ENCODE measurements at places on chromosomes 3 and 15.

DNA sequence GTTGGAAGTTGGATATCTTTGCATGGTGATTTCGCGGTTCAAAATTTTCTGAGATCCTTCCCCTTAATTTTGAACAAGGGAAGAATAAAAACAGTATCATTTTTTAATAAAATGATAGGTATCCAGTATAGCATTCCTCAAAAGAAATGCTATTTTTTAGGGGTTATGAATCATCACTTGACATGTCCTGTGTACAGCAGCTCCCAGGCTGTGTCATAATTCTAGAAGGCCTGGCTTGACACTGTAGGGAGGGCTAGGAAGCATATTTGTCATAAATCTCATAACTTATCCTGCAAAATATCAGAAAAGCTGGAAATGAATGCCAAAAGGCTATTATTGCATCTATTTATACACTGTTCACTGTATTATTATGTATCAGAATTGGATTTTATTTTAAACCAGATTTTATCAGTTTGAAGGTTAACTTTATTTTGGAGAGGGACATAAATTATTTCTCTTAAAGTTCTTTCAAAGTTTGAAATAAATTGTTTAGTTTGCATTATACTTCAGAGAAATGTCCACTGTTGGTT is 539.1 kb upstream of the ROBO2 start:
- no peak for DNase-seq

- DNase-seq, result no peak
These were observed 35.4 kb downstream of the PRTG start for GRCh38 chr15:55707518-55707917.

- DNase-seq, result no peak
These were observed 585 bp downstream of the SLCO3A1 start for GRCh38 chr15:91853948-91854638.

DNA sequence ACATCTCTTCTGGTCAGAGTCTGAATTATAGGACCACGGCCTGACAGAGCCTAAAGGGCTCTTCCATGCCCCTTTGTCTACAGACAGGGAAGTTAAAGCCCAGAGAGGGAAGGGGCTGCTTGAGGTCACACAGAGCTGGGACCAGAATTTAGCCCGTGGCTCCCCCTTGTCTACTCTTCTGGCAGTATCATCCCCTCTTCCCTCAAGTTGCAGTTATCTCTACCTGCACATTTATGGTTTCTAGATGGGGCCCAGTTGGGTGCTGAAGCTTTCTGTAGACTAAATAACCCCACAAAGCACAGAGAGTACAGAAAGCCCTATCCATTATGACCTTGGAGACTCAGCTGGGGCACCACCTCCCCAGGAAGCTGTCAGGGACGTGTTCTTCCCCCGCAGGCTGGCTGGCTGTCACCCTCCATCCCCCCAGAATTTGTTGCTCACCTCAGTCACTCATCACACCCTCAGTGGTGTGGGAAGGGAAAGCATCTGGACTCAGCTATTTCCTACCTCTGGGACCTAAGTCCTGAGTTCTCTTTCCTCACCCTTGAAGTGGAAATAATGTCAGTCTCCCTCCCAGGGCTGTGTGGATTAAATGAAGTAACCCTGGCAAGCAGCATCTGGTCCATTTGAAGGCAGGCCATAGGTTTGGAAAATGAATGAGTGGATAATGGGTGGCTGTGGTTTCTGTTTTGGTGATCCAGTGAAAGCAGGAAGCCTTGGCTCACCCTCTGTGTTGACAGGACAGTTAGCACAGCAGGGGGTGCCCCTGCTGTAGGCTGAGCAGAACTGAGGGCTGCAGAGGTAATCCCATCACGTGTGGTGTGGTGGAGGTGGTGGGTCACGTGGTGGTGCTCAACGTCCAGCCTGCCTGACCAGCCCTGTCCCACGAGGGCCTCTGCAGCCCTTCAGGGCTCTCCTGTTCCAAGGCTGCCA is 16.3 kb downstream of the ACOX2 start:
- DNase-seq, result no peak

DNA sequence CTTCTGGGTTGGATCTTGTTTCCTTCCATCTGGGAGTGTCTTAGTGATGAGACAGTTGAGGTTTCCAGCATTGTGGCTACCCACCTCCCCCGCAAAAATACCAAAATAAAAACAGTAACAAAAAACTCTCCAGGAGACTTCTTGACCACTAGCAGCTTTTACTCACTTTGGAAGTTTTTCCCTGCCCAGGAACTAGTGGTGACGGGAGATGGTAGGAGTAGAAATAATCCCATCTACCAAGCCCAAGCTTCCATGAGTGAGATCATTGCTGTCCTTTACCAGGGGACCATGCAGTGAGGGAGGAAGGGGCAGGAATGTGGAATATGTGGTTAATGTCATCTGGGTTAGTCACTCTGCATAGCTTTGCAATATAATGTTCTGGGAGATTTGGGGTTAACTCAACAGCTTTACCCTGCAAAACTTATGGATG is 187.7 kb downstream of the ITPR1 start:
- DNase-seq, result no peak

DNA sequence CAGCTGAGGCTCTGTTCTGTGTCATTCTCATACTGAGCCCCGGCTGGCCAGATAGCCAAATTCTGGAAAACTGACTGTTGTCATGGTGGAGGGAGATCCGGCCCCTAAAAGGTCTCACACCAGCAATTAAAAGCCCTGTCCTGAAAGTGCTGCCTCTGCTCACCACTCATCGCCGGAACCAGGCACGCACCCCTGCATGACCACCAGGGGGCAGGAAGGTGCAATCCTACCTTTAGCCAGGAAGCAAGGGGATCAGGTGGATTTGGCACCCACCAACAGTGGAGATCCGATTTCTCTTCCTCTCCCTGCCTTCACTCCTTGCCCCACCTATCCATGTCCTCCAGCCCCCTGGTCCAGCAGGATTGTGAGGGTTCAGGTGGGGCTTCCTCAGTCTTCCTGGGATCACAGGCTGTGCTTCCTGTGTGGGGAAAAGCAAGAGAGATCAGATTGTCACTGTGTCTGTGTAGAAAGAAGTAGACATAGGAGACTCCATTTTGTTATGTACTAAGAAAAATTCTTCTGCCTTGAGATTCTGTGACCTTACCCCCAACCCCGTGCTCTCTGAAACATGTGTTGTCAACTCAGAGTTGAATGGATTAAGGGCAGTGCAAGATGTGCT is 16.1 kb upstream of the CACNA2D2 start:
- no peak for DNase-seq

- DNase-seq, result no peak
These were observed 327.4 kb upstream of the LRRFIP2 start for GRCh38 chr3:37501571-37502313.

GRCh38 chr15:90040618-90041017 is 39.5 kb downstream of the ZNF710 start:
- DNase-seq, result no peak

DNA sequence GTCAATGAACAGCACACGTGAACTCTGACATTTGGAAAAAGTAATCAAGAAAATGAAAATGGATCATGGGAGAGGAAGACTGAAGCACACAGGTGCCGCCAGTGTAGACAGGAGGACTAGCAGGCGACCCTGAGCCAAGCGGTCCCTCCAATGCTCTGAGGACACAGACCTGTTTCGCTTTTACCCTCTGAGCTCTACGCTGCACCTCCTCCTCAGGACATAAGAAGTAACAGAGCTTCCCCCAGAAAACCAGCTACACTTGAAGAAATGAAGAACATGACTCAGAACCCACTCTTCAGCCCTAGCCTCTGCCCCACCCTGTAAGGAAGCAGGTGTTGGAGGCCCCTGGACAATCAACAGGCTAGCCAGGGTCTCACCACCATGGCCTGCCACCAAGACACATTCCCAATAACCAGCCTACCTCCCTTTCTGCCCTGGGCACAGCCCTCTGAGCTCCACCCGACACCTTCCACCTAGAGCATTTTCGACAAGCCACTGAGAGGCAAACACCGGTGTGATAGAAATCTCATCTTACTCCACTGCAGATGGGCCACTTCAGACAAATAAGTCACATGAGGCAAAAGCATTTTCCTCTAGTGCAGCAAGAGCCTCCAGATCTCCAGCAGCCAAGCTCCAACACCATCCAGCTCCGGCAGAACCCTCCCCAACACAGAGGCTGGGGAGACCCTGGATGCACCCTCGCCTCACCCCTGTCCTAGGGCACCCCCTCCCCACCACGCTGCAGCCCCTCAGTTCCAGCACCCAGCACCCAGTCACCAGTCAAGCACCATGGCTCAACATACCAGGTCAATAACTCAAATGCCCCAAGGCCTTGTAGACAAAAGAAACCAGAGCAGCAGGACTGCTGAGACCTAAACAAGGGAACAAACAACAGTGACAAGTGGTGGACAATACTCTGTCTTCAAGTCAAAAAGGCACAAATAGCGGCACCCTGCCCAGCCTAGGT is 11.4 kb downstream of the FAM174B start:
- DNase-seq, result no peak

DNA sequence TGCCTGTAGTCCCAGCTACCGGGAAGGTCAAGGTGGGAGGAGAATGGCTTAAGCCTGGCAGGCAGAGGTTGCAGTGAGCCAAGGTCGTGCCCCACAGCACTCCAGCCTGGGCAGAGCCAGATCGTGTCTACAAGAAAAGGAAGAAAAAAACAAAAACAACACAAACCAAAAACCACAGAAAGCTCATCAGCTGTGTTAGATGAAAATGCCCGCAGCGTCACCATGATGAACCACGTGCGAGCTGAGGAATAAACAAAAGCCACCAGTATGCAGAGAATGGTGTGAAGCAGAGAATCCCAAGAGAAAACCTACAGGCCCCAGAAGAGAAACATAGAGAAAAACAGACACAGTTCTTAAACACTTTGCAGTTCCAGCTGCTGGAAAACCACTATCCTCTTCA is 19.7 kb upstream of the TM4SF19 start:
- no peak for DNase-seq

DNA sequence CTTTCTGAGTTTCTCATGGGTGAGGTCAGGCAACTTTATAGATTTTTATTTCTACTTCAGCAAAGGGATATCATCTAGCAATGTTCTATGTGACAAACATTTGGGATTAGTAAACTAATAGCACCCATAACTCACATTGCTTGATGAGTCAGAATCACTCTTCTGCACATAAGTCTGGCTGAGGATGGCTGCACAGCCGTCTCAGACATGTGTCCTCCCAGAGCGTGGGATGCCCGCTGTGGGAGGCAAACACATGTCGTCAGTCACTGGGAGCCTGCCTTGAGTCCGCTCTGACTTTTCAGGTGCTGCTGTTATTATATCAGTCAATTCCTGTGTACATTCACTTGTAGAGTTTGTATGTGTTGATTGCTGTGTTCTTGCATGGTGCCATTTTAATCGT is 230.7 kb upstream of the TRIM42 start:
- DNase-seq, result no peak

GRCh38 chr15:58387130-58387529 is 44.7 kb upstream of the LIPC start:
- no peak for DNase-seq

GRCh38 chr3:116050311-116050915 is 394.9 kb downstream of the LSAMP start:
- DNase-seq, result no peak

GRCh38 chr15:64311566-64311965 is 44.4 kb downstream of the CSNK1G1 start:
- DNase-seq, result no peak

DNA sequence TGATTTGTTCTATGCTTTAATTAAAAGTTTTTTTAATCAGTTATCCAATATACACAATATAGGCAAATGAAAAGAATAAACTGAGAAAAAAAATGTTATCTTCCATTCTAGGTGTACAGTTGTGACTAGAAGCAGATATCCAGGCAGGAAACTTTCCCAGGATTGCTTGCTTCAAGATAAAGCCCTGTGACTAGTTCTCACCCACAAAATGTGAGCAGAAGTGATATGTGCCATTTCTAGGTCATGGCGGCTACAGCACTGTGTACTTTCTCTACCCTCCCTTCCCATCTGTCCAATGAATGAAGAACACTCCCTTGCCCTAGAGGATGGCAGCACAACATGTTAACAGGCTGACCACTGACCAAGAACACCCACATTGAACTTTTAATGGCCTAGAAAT is 110.5 kb upstream of the STT3B start:
- DNase-seq, result no peak

GRCh38 chr3:65914032-65914739 is 124.5 kb downstream of the MAGI1 start:
- DNase-seq, result no peak

DNA sequence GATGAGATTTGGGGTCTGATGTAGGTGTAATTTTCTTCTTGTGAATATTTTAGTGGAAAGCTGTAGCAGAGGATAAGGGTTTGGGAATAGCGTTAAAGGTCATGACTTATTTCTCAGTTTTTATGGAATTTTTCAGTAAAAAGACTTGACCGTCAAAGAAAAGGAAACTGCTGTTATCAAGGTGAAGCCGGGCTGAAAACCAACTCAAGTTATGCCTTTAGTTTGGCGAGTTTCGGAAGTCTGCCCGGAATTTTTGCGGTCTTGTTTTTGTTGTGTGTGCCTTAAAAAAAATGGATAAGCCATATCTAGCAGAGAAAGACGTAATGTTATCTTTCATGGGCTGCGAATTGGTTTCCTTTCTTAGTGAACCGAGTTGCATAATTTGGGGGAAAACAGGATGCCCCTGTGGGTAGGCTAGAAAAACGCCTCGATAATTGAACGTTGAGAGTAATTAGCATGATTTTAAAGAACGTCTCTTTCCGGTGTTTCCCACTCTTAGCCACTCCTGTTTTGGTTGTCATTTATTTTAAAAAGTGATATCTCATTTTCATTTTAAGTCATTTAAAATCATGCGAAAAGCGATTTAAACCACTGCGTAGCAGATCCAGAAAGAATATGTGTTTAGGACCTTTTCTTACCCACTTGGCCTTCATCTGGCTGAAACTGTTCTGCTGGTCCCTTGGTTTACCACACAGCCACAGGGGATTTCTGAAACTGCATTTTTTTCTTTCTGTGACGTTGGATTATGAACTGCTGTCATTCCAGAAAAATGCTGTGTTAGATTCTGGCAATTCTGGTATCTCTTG is 1.1 kb downstream of the NFKBIZ start:
- DNase-seq, result no peak

- peak; percentile 11 for DNase-seq
These were observed 25.9 kb downstream of the SMAD3 start for GRCh38 chr15:67091071-67091979.

DNA sequence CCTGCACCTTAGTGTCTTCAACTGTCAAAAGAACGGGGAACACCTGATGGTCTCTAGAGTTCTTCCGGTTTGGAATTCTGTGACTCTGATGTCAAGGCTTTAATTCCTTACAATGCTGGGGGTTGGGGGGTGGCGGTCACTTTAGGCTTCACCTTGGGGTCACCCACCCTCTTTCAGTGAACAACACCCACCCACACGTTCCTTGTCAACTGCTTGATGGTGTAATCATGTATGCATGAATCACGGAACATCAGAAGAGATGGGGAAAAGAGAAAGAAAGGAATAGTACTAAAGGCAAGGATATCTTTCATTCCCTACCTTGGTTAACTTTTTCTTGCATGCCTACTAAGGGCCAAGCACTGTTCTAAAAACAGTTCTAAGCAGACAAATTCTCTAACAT is 7.3 kb upstream of the UBE2E1 start:
- no peak for DNase-seq

Measured in NCI-H1048 (cell line).